ENCODE measurements at places on chromosomes 13 and 19.

GRCh38 chr13:110372676-110373075 lies 65.6 kb downstream of the COL4A2 start:
- no peak for DNase-seq

DNA sequence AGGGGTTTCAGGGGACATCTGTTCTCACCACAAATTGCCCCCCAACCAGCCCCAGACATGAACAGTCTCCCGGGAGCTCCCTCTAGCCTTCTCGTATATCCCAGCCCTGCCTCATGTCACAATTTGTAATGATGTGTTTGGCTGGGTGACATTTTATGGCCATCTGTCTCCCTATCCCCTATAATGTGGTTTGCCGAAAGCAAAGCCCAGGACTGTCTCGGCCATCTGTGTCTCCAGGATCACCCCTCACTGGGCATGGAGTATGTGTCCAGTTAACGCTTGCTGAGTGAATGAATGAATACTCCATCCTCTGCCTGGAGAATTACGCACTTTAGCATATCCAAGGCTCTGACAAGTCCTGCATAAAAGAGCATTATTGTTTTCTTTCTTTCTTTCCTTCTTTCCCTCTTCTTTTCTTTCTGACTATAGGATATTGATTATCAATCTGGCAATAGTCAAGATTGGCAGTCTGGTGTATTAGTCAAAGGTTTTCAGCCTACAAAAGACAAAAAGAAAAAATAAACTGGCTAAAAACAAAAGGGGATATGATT lies 15.1 kb downstream of the HPN start:
- DNase-seq, result peak; percentile 82

GRCh38 chr19:1487576-1488281 lies 2.4 kb downstream of the PCSK4 start:
- no peak for DNase-seq

DNA sequence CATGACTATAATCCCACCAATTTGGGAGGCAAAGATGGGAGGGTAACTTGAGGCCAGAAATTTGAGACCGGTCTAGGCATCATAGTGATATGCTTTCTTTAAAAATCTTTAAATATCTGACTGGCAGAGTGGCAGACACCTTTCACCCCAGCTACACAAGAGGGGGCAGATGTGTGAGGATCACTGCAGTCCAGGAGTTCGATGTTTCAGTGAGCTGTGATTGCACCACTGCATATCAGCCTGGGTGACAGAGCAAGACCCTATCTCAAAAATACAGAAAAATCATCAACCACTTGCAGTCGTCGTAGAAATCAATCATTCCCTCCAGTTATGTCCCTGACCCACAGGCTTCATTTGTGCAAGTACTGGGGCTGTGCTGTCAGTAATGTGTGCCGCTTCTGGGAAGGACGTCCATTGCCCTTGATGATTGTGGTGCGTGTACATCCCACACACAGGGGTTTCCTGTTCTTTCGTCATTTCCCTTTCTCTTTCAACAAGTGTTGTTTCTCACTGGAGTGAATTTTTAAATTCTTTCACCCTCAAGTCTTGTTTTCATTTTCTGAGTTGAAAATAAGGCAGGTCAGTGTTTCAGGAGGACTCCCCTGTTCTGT lies 1.4 kb downstream of the LGALS14 start:
- no peak for DNase-seq

DNA sequence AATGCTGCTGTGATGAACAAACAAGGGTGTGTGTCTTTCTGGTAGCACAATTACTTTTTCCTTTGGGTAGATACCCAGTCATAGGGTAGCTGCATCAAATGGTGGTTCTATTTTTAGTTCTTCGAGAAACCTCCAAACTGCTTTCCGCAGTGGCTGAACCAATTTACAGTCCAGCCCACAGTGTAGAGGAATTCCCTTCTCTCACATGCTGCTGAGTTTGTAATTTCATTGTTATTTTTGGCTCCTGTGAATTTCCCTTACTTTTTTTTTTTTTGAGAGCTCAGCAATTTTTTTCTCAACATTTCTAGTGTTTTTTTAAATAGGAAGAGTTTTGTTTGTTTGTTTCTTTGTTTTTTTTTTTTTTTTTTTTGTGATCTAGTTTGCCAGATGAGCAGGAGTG lies 37.5 kb upstream of the ADGRE1 start:
- no peak for DNase-seq

DNA sequence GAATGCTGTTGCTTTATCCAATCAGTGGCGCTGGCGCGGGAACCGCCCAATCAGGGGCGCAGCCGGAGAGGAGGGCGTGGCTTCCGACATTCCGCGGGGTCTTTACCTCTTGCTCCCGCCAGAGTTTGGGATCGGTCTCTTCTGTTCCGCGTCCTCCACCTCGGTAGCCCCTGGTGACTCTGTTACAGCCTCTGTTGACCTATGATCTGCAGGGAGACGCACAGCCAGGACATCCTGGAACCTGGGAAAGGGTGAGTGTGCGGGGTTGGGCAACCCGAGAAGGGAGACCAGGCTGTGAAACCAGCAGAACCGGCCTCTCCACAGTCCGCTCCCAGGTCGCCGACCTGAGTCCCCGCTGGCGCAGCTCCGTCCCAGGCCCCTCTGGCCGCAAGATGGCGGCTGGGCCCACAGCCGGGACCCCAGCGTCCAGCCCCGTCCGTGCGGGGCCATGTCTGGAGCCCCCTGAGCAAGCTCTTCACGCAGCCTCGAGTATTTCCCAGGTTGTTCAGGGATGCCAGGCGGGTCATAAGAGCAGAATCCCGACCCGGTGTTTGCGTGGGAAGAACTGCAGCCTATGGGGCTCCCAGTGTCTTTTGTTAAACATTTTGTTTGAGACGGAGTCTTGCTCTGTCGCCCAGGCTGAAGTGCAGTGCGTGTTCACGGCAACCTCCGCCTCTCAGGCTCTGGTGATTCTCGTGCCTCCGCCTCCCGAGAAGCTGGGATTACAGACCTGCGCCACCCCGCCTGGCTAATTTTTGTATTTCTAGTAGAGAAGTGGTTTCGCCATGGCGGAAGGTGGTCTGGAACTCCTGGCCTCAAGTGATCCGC lies 4.4 kb upstream of the ZNF681 start:
- no peak for DNase-seq

- DNase-seq, result no peak
Observed at GRCh38 chr19:10191347-10191746, 3.4 kb downstream of the DNMT1 start.

- DNase-seq, result peak; percentile 80
Observed at GRCh38 chr13:85313761-85314503, 485.3 kb downstream of the SLITRK6 start.

DNA sequence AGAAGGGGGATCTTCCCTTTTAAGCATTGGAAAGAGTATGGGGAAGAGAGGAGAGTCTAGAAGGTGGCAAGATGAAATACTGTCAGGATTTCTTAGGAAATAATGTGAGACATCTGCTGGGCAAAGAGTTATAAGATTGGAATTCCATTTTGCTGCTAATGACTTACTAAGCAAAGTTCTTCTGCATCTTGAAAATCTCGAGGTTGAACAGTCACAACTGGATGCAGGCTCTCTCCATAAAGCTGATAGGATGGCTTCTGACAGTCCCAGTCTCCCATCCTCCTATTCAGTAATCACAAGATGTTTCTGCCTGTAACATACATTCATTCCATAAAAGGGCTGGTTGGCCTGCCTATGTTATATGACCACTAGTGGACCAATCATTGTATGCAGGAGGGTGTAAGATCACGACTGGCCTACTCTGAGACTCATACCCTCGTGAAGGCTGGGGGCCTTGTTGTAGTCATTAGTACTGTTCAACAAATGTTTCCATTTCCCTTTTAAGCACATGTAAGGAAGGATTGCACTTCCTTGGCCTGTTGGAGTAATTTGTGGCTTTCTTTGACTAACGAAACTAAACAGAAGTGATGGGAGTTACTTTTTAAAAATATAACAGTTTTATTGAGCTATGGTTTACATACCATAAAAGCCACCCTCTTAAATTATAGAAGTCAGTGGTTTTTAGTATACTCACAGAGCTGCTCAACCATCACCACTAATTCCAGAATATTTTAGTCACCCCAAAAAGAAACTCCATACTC lies 45.0 kb upstream of the TDRD3 start:
- DNase-seq, result no peak

GRCh38 chr19:11164879-11165406 lies 9.4 kb upstream of the SPC24 start:
- no peak for DNase-seq

DNA sequence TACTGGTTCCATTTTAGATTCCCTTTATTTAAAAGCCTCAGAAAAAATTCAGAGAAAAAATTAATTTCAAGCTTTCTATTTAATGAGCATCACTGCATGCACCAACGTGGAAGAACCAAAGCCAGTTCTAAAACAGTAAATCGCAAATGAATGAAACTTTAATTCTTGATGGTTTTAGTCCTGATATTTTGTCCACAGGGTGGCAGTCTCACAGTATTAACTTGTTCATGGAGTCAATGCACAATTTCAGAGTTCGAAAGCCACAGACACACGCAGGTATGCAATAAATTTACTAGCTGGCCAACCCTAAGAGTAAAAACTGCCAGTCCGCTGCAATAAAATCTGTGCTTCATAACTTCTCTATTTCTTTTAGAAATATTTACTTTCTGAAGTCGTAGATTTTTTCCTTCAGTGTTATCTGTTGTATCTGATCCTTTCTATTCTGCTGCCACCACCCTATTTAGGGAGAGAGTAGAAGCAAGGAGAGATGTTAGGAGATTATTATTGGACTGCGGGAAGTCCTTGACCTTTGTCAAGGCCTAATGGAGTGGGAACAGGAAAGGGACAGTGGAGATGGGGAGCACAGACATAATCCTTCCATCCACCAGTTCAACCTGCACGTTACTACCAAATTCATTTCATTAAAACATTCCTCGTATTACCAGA lies 7.0 kb upstream of the WBP4 start:
- no peak for DNase-seq

DNA sequence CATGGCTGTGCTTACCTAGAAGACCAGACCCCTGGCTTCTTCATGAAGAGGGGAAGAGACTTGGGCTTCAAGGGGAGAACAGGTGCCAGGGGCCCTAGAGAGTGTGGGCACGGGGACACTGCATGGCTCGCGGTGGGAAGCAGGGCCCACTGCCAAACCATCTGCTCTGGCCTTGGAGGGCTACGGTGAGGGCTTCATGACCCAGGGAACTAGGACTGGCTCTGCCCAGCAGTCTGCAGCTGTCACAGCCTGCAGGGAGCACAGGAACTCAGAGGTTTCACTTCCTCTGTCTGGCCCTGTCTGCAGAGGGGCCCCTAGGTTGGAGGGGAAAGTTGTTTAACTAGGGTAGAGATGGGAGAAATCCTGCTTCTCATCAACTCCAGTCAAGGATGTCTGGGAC lies 4.3 kb downstream of the ERCC1 start:
- DNase-seq, result no peak

DNA sequence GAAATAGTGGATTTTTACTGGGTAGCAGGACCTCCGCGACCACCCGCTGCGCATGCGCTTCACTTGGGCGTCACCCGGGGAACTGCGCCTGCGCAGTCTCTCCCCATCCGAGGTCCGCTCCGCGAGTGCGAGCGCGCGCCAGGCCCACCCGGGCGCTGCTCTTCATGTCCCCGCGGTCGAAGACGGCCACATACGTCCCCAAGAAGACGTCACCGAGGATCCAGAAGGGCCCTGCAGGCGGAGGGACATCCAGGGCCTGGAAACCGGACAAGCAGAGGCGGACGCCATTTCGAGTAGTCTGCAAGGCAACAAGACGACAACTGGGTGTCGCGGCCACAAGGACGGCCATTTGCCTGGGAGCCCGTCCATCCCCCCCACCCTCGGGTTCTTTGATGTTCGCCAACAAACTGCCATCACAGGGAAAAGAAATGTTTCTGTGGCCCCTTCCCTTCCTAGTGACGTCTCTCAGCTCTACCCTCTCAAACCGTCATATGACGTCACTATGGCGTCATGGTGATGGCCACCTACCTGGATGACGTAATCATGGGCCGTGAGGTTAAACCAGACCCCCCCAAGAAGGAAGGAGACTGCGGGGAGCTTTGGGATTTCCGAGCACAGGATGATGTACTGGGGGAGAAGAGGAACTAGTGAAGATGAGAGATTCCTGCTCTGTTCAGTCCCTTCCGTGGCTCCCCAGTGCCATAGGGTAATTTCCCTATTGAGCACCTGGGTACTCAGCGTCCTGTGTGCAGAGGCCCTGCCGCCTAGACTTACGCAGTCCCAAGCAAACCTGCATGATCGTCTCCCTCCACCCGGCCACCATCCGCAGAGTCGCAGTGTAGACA lies 6.7 kb downstream of the NAPSA start:
- DNase-seq, result no peak

GRCh38 chr13:50589651-50590054 lies 253.8 kb downstream of the DLEU7 start:
- no peak for DNase-seq

- DNase-seq, result no peak
Observed at GRCh38 chr19:20162821-20163220, 4.2 kb upstream of the ZNF486 start.

DNA sequence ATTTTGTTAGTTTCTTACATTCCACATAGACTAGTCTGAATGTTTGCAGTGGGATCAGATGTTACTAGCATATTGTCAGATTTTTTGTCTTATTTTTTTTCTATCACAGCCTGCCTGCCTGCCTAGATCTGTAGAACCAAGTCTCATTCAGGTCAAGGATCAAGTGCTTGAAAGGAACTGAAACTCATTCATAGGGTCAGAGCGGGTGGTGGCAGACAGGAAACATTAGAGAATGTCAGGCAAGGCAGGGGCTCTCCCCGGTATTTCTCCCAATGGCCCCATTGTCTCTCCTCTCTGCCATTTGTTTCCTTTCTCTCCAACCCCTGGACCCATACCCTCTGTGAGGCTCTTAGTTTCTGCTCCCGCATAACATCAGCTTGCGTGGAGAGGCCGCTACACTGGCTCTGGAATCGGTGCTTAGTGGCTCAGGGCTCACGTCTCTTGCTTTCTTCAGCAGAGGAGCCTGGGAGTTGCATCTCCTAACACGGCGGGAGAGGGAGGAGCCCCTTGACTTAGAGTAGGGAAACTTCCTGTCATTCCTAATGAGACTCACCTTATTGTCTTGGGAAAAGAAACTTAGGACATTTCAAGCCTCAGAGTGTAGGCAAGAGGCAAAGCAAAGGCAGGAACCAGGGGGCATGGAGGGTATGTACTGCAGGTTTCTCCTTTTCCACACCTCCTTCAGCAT lies 35.6 kb upstream of the SPATA13 start:
- no peak for DNase-seq

DNA sequence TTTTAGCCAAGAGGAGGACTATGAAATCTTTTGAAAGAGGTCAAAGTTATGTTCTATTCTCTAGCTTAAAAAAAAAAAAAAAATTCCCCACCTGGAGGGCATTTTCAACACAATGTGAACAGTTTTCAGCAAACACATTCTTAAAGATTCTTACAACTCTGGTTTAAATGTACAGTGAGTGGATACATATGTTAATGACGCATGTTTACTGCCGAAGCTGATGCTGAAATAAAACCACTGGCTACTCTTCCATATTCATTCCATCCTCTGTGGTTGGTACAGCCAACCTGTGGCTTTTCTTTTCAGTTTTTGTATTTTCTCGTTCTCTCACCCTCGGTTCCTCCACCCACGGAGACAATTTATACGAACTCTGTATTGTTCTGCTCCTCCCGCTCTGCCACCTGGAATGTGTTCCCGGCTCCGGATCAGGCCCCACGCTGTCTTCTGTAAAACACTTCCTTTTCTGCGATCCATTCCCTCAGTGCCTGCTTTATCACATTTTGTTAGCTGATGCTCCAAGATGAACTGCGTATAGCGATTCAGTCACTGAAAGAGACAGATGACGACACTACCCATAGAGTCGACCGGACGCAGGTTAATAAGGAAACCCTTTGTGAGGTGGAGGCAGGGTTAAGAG lies 466.4 kb upstream of the ARGLU1 start:
- DNase-seq, result no peak
